ENCODE measurements at places on chromosomes 5 and 9. TPM values are rescaled to one million over a fixed set of nuclear protein-coding genes. Genes with fewer than 3 reads are reported as not detected.
A peak's percentile ranks its signal among the peaks of the same experiment; 100 is the strongest.

DNA sequence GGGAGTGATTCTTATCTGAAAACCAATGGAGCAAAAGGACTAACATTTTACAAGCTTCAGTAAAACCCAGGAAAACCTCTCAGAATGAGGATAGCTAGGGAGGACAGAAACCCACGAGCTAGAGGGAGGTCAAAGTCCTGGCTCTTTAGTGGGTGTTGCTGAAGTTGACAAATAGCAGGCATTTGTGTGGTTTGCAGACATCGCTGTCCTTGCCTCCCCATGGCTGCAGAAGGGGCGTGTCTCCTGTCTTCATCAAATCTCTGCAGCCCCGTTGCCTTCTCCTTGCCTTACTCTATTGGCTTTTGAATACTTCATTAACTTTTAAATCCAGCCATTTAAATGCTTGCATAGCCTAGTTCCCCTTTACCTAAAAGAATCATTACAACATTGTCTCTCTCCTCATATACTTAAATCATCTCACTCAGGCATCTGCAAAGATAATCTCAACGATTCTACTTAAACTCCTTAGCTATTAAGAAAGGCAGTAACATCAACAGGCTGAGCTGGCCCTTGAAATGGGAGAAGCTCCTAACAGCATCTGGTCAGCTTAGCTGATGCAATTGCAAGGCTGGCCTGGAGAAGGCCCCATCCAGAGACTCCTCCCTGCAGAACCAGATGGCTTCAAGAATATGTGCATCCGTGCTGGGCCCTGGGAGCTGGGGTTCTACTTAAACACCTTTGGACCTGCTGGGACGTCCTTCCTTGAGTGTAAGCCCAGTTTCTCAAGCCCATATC, 152.8 kb upstream of the TAS2R1 start:
- DNase-seq: peak; percentile 77
- peaks cover 30% of the 10 kb centered on the region for H3K4me1 ChIP-seq
- H3K27me3 ChIP-seq: no peaks in the 10 kb centered on the region
- H3K4me3 ChIP-seq: no peak overlapping the region
- peak overlapping the region; percentile 49 for H3K27ac ChIP-seq
- no peaks in the 10 kb centered on the region for H3K36me3 ChIP-seq

DNA sequence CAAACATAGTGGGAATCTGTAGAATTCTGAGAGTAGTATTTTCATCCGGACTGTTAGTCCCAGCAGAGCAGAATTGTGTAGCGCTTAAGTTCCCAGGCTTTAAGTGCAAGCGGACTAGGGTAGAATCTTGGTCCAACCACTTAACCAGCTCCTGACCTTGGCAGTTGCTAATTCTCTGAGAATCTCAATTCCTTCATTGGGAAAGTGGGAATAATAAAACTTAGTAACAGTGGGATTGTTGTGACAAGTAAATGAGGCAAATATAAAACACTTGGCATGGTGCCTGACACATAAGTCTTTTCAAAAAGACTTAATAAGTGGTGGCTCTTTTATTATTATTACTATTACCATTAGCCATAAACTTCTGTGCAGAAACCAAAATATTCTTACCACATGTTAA, 8.4 kb upstream of the SLC1A3 start:
- H3K4me3 ChIP-seq: no peak overlapping the region

DNA sequence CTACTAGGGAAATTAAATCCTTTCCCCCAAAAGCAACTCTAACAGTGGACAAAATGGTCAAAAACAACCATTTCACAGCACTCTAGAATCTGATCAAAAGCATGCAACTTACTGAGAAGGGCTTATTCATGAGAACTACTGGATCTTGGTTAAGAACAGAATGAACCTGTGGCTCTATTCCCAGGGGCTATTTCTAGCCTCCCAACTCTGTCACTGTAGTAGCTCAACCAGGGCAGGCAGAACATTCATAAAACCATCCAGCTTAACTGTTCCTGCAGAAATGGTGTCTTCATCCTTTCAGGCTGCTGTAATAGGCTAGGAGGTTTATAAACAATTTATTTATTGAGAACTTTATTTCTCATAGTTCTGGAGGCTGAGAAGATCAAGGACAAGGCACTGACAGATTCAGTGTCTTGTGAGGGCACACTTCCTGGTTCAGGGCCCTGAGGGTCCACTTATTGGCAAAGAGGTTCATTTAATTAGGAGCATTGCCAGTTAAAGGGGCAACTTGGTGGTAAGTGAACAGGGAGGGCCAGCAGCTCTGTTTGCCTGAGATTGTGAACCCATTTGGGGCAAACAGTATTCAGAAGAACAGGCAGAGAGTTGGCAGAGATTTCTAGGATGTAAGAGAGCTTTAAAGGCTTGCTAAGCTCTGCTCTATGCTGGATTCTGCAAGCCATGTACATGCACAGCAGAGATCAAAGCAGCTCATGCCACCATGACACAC, 238.5 kb upstream of the FBXL7 start:
- peaks cover 5% of the 10 kb centered on the region for H3K4me1 ChIP-seq
- no peak overlapping the region for H3K4me3 ChIP-seq
- no peaks in the 10 kb centered on the region for H3K36me3 ChIP-seq
- no peaks in the 10 kb centered on the region for H3K27me3 ChIP-seq
- DNase-seq: peak; percentile 28
- H3K27ac ChIP-seq: peak overlapping the region; percentile 77

- no peak overlapping the region for H3K4me3 ChIP-seq
- no peaks in the 10 kb centered on the region for H3K36me3 ChIP-seq
- H3K27me3 ChIP-seq: no peaks in the 10 kb centered on the region
- H3K4me1 ChIP-seq: no peaks in the 10 kb centered on the region
- DNase-seq: no peak
Observed at GRCh38 chr5:141623186-141623585, 4.4 kb upstream of the DIAPH1 start.

GRCh38 chr5:9430306-9430705, 115.6 kb downstream of the SEMA5A start:
- peaks cover 21% of the 10 kb centered on the region for H3K4me1 ChIP-seq
- no peak overlapping the region for H3K4me3 ChIP-seq
- no peaks in the 10 kb centered on the region for H3K27me3 ChIP-seq
- H3K36me3 ChIP-seq: no peaks in the 10 kb centered on the region

- no peaks in the 10 kb centered on the region for H3K4me1 ChIP-seq
- H3K27ac ChIP-seq: no peak overlapping the region
- peaks cover 29% of the 10 kb centered on the region for H3K27me3 ChIP-seq
- no peak for DNase-seq
- no peaks in the 10 kb centered on the region for H3K36me3 ChIP-seq
Observed at GRCh38 chr5:139805545-139805944, 9.9 kb downstream of the PSD2 start.

GRCh38 chr9:127336086-127336485, 60.9 kb upstream of the SLC2A8 start:
- peak overlapping the region; percentile 83 for H3K27ac ChIP-seq
- no peak overlapping the region for H3K4me3 ChIP-seq
- H3K4me1 ChIP-seq: peaks cover 30% of the 10 kb centered on the region
- no peak for DNase-seq
- H3K36me3 ChIP-seq: no peaks in the 10 kb centered on the region

DNA sequence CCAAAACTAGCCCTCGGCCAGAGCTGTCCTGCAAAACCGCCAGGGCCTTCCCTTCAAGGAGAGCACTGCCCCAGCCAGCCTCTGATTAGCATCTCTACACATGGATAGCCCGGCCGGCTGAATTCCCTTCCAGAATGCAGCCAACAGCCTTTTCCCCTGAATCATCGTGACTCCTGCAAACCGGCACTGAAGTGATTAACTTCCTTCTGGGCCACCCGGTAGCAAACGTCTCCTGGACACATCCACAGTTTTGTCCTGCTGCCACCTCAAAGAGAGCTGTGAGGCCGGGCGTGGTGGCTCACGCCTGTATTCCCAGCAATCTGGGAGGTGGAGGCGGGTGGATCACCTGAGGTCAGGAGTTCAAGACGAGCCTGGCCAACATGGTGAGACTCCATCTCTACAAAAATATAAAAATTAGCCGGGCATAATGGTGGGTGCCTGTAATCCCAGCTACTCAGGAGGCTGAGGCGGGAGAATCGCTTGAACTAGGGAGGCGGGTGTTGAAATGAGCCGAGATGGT, 21.1 kb upstream of the EEIG1 start:
- H3K27me3 ChIP-seq: no peaks in the 10 kb centered on the region
- no peaks in the 10 kb centered on the region for H3K36me3 ChIP-seq
- H3K4me3 ChIP-seq: no peak overlapping the region
- peak; percentile 56 for DNase-seq
- peaks cover 11% of the 10 kb centered on the region for H3K4me1 ChIP-seq

GRCh38 chr5:25286319-25286718, 641.5 kb upstream of the CDH10 start:
- H3K4me3 ChIP-seq: no peak overlapping the region
- no peaks in the 10 kb centered on the region for H3K36me3 ChIP-seq

DNA sequence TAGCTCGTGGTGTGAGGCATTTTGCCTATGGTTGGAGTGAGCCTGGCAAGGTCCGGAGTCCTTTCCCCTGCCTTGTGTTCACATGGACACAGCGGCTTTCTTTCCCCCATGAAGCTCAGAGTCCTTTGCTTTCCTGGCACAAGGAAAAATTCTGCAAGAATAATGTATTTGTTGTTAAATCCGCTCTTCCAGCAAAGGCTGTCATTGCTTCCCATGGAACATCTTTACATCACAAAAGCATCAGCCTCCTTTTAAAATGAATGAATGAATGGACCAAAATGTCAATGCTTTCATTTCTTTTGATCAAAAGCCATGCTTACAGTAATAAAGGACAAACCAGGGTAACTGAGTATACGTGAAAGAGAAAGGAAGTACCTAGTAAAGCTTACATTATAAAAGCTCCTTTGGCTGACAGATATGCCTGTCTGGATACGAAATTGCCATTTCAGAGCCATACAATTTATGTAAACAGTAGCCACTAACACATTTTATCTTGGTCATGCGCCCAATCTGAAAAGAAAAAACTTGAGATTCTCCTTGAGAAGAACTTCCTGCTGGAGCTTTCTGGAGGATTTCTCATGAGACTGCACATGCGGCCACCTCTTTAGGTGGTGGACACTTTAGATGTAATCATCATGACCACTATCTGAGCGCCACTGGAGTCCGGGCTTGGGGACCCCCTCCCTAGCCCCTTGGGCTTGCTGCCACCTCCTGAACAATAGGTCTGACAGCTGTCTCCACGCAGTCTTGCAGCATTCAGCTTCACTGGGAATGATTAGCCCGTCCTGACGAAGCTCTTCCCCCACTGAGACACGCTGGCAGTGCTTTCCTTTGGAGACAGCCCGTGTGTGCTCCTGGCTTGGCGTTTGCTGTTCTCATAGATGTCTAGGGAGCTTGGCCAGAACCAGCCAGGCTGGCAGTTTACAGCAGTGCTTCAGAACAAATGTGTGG, 355.9 kb downstream of the ADAMTS6 start:
- peaks cover 14% of the 10 kb centered on the region for H3K4me1 ChIP-seq
- peak overlapping the region; percentile 9 for H3K27ac ChIP-seq
- no peaks in the 10 kb centered on the region for H3K36me3 ChIP-seq
- H3K27me3 ChIP-seq: no peaks in the 10 kb centered on the region
- H3K4me3 ChIP-seq: no peak overlapping the region

DNA sequence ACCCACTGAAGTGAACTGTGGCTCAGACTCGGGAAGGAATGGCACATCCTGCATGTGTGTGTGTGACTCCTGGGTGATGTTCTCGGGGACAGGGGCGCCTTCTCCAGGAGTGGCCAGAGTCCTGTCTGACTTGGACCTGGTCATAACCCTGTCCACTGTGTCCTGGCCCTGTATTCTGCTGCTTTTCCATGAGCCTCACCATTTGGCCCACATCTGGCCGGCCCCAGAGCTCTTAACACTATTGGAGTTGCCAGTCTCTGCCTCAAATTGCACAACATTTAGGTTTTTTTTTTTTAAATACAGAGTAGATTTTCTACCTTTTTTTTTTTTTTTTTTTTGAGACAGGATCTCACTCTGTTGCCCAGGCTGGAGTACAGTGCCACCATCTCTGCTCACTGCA, 278.3 kb upstream of the TUT7 start:
- H3K4me3 ChIP-seq: no peak overlapping the region
- DNase-seq: no peak
- H3K4me1 ChIP-seq: no peaks in the 10 kb centered on the region
- no peaks in the 10 kb centered on the region for H3K36me3 ChIP-seq
- H3K27me3 ChIP-seq: peaks cover 11% of the 10 kb centered on the region

DNA sequence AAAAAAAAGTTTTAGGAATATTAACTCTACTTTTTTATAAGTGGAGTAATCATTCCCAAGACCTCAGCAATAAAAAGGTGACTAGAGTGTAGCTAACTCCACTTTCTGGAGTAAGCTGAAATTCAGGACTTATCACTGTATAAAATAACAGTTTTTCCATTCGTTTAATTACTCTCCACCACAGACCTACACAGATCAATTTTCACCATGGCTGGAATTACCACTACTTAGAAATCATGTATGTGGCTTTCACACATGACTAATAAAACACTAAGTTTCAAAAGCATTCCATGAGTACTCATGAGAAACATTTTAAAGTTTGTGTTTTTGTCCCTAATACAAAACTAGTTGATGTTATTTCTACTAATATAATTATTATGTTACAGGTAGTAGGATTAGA, 9.9 kb downstream of the PLPP1 start:
- H3K27me3 ChIP-seq: no peaks in the 10 kb centered on the region
- no peak overlapping the region for H3K27ac ChIP-seq
- DNase-seq: no peak

- H3K36me3 ChIP-seq: no peaks in the 10 kb centered on the region
- no peak overlapping the region for H3K4me3 ChIP-seq
- no peaks in the 10 kb centered on the region for H3K27me3 ChIP-seq
- no peak for DNase-seq
Observed at GRCh38 chr5:31593665-31594064, 45.3 kb upstream of the PDZD2 start.

- no peak overlapping the region for H3K27ac ChIP-seq
- DNase-seq: no peak
- H3K4me1 ChIP-seq: no peaks in the 10 kb centered on the region
- H3K4me3 ChIP-seq: no peak overlapping the region
Observed at GRCh38 chr9:15484802-15485201, 26.0 kb downstream of the PSIP1 start.

DNA sequence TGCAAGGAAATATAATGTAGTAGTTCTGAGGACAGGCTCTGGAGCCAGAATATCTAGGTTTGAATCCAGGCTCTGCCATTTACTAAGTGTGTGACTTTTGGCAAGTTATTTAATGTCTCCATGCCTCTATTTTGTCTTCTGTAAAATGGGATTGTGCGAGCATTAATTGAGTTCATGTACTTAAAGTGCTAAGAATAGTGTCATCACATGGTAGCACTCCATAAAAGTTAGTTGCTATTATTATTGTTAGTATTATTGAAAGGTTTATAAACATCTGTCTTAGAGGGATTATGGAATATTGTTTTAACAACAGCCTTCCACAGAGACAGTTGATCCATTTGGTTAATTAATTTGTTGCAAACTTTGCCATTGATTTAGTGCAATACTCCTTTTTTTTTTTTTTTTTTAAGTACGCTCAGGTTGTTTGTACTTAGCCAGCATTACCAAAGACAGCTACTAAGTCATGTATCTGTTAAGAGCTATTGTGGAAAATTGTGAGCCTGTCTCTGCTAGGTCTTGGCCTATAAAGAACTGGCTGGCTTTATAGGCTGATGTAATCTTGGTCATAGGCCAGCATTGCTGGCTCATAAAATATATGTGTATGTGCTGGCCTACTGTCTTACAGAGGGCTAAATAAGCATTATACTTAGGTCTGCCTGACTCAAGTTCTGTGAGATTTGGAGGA, 174.7 kb downstream of the WDR70 start:
- no peaks in the 10 kb centered on the region for H3K27me3 ChIP-seq
- no peak overlapping the region for H3K4me3 ChIP-seq
- no peaks in the 10 kb centered on the region for H3K36me3 ChIP-seq
- H3K27ac ChIP-seq: no peak overlapping the region
- peak; percentile 41 for DNase-seq
- H3K4me1 ChIP-seq: peaks cover 4% of the 10 kb centered on the region

LMX1B gene
- total RNA-seq: not detected

SLC1A3 gene
- total RNA-seq: 42.3 TPM

SYK gene
- 4.9 TPM for total RNA-seq

GABRP gene
- 91.4 TPM for total RNA-seq

TERT gene
- total RNA-seq: not detected

GFRA3 gene
- 1.6 TPM for total RNA-seq

SV2C gene
- total RNA-seq: under 0.01 TPM

ACOT12 gene
- total RNA-seq: 10.2 TPM
